Activated T-helper 1 cell treated with Interleukin-2 at 50 U/mL for 16 hours (primary cell): ENCODE measurements at places on chromosomes 6 and 20.

DNA sequence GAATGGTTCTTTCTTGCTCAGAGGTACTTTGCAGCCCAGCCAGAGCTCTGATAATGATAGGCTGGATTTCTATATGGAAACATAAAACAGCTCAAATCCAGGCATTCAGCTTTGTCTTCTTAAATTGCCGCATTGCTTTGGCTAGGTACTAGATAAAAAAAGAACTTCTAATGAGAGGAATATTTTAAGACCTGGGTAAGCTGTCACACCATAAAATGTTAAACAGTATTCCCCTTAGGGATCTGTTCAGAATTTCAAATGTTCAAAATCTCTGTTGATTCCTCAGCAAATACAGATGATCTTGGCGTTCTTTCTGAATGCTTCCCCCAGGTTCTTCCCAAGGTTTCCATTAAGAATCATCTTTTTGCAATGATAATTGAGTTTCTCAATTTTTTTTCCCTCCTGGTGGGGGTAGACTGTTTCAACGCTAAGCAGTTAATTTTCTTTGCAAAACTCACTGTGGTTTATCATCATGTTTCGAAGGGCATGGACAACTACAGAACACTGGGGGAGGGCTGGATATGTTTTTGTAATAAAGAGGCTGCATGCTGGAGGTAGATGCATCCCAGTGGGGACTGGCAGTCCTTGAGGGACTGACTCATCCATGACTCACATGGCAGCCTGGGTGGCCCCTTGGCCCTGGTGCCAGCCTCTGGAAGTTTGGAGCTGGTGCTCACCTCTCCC lies 31.0 kb downstream of the TIAM2 start:
- no peak for DNase-seq

DNA sequence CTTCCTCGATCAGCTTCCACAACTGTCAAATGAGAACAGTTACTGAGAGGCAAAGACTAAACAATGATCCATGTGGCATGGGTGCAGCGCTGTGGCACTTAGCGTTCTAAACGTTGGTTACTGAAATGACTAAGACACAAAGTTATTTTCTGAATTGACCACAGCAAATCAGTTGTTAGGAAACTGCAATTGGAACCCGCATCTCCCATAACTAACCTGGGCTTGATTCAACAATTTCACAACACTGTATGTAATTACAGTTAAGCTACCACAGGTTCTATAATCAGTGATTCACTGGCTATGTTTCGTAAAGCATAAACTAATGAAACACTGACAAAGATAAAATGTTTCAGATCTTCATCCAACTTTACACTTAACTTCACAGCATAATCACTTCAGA lies 12.5 kb downstream of the WDR27 start:
- no peak for DNase-seq

GRCh38 chr6:82015526-82015925 lies 232.0 kb downstream of the IBTK start:
- DNase-seq, result no peak

DNA sequence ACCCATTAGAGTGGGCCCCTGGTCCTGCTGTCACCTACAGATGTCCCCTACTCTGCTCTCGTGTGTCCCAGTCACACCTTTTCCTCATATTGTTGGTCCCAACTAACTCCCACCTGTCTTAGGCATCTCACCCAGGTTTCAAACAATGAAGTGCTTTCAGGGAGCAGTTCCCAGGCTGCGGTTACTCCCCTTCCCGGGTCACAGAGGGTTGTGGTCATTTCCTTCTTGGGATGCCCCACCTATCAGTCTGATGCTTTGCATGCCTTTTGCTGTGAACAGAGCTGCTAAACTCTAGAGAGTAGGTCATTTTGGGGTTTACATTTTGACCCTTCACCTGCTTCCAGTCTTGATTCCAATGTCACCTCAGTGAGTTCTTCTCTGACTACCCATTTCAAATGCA lies 181.6 kb downstream of the CDC5L start:
- no peak for DNase-seq

DNA sequence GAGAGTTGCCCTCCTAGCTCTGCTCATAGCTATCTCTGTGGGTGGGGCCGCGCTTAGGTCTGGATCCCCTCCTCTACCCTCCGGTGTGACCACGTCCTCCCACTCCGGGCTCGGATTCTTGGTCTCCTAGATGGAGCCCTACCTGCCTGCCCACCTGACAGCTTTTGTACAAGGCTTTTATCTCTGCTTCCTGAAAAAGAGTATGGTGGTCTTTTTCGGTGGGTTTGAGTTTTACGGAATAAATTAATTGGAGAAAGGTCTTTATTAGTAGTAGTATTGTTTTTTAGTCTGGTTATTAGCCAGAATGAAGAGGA lies 773 bp downstream of the SMAP1 start:
- DNase-seq, result no peak

GRCh38 chr6:43105538-43106222 lies 29.6 kb downstream of the PTK7 start:
- no peak for DNase-seq

- DNase-seq, result no peak
Measured at GRCh38 chr6:41122373-41122772, 31.8 kb downstream of the TREML1 start.
